T-helper 17 cell (primary cell): ENCODE measurements at places on chromosomes 1 and 21.

DNA sequence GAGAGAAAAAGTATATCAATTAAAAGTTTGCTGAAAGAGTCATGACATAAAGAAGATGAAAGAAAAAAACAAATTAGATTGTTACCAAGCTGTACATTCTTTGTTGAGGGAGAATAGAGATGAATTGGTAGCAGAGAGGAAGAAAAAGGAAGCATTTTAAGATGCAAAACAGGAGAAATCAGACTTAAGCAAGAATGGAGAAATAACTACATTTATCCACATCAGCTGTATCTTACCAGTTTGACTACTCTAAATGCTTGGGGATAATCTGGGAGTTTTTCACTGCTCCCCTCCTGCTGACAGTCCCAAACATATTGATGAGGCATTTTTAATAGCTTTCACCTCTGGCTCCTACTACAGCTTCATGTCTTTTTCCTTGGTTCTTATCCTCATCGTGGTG is 16.8 kb upstream of the PTPRC start:
- DNase-seq = no peak

DNA sequence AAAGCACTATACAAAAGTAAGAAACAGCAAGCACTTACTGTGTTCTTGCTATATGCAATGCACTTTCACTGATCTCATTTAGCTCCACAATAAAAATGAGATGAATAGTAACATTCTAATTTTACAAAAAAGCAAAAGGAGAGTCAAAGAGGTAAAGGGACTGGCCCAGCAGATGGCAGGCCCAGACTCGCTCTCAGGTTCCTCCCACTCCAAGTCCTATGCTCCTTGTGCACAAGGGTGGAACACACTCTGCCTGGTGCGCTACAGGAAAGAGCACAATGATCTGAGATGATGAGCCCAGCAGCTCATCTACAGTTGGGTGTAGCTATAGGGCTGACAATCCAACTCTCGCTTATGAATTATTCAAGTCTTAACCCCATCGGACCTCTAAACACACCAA is 94.1 kb upstream of the LYST start:
- no peak for DNase-seq

GRCh38 chr21:36396325-36396724 is 11.1 kb downstream of the CHAF1B start:
- no peak for DNase-seq

- no peak for DNase-seq
Measured at GRCh38 chr21:42733037-42733627, 79.7 kb downstream of the PDE9A start.

- no peak for DNase-seq
Measured at GRCh38 chr21:33075596-33076195, 5.8 kb downstream of the OLIG1 start.

GRCh38 chr21:40054403-40054802 is 187.2 kb downstream of the PCP4 start:
- DNase-seq = no peak
